ENCODE measurements at places on chromosomes 12 and 14.

GRCh38 chr12:6295094-6295811, 15.2 kb upstream of the PLEKHG6 start:
- no peak for DNase-seq

DNA sequence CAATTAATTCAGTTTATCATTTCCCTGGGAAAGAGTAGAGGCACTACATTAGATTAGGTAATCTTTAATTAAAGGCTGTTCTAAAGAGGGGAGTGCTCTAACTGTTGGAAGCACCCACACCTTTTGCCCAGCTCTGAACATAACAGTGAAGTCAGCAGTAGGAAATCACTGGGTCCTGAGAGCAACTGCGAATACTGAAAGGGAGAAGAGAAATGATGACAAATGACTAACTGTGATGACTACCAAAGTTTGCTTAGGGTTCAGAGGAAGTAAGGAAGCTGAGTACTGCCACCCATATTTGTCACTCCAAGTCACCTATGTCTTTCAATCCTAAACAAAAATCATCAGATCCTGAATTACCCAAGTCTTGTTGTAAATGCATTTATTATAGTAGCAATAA, 140.6 kb downstream of the EPS8 start:
- no peak for DNase-seq

GRCh38 chr12:131589966-131590365, 120.9 kb upstream of the SFSWAP start:
- DNase-seq, result no peak

- DNase-seq, result no peak
Observed at GRCh38 chr12:14921218-14921617, 17.1 kb downstream of the ERP27 start.

DNA sequence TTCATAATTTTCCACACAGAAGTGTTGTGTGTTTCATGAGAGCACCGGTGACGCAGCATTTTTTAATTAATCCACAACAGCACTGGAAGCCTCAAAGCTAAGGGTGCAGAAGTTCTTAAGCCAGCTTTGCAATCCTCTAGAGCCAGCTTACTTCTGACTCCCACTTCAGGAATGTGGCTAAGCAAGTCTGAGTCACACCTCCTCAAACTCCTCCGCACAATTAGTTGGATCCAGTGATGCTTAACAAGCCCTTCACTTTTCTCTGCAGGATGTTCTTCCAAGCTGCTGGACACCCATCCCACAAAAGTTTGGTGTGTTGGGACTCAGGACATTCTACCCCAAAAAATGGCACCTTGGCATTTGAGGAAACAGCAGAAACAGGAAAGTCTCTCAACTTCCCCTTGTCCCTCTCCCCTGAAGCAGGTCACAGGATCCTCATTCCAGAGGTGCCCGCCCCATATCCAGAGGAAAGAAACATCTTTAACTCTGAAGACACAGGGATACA, 210.0 kb downstream of the PPM1H start:
- DNase-seq, result peak; percentile 84

GRCh38 chr12:123621619-123622530, 11.6 kb downstream of the EIF2B1 start:
- DNase-seq, result no peak

- DNase-seq, result no peak
Observed at GRCh38 chr12:98763656-98764055, 118.6 kb downstream of the APAF1 start.

GRCh38 chr12:106193394-106194215, 54.2 kb downstream of the CKAP4 start:
- no peak for DNase-seq

Data from ascending aorta (tissue), 2 donors.